ENCODE measurements at places on chromosomes 7 and 10.

- no peak for DNase-seq
These were observed 301.9 kb downstream of the LRMDA start for GRCh38 chr10:75733135-75733890.

- no peak for DNase-seq
These were observed 4.2 kb upstream of the NANOS1 start for GRCh38 chr10:119025336-119025735.

GRCh38 chr7:10237306-10237705 lies 736.4 kb upstream of the PHF14 start:
- no peak for DNase-seq

- no peak for DNase-seq
These were observed 22.5 kb upstream of the ZNF273 start for GRCh38 chr7:64880322-64881297.

DNA sequence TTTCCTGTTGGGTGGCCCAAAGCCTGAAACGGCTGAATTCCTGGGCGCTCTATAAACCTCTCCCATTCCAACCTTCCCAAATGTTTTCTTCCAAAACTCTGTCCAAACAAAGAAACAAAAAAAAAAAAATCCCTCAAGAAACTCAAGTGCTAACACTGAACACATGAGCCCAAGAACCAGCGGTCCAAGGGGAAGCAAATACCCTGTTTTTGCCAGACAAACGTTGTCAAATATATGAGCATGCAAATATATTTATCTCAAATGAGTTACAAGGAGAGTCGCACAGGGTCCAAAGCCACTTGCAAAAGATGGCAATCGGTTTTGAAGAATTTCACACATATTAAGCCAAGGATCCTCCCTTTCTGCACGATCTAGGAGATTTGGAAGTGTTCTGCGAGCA lies 23.3 kb upstream of the EMX2 start:
- DNase-seq: no peak

- no peak for DNase-seq
These were observed 15.6 kb downstream of the PDAP1 start for GRCh38 chr7:99392659-99393354.

DNA sequence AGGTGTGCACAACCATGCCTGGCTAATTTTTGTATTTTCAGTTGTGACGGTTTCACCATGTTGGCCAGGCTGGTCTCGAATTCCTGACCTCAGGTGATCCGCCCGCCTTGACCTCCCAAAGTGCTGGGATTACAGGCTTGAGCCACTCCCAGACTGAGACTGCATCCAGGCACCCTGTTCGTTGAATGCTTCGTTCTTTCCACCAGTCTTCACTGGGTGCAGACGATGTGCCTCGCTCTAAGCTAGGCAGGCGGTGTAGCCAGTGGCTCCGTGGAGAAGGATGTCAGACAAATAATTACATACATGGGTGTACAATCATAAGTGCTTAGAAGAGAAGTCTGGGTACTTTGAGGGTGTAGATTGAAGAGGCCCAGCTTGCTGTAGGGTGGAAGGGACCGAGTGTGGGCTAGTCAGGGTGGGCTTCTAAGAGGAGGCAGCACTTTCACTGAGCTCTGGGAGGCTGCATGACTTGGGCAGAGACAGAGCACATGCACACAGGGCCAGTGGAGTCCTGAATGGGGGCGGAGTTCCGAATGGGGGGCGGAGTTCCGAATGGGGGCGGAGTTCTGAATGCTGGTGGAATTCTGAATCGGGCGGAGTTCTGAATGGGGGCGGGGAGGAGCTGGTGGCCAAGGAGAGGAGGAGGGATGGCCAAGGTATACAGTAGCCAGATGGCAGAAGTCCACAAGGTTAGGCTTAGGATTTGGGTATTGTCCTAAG lies 74.3 kb downstream of the COL26A1 start:
- no peak for DNase-seq

- no peak for DNase-seq
These were observed 718.8 kb downstream of the MAGI2 start for GRCh38 chr7:78734626-78735025.

DNA sequence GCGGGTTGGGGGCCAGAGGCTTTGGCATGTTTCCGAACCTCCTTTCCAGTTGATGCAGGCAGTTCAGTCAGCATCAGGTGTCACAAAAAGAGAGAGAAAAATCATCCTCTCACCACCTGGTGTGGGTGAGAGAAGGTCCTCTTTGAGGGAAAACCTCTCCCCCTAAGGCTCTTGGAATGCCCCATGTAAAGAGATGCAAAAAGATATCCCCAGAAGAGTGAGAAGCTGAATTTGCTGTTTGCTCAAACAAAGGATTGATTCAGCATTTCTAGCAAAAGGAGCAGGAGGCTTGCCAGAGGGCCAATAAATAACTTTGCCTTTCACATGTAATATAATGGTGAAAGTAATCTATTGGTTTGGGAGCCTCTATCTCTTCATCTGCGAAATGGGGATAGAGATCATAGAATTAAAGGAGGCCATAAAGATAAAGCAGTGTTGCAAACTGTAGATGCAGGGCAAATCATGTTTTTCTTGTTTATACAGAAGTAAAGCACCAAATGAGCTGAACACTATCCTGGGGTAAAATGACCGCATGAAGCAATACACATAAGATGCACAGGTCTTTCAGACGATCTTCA lies 425.9 kb downstream of the LRMDA start:
- no peak for DNase-seq

- DNase-seq: peak; percentile 18
These were observed 212.2 kb downstream of the FAM107B start for GRCh38 chr10:14562218-14563075.

- no peak for DNase-seq
These were observed 281.1 kb downstream of the CCDC3 start for GRCh38 chr10:12720217-12720981.

DNA sequence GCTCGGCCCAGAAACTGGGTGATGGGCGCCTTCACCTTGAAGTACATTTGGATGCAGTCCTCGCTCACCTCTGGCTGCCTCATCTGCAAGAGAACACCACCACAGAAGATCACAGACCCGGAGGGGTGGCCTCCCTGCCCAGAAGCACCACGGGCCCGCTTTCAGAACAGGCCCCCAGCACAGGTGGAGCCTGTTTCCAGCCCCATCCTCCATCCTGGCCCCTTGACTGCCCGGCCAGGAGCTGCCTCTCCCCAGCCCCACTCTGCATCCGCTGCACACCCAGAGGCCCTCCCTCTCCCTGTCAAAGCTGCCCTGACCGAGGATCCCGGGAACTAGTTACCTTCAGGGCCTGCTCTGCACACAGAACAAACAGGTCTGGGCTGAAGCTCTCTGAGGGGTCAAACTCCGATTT lies 724 bp downstream of the CFAP46 start:
- DNase-seq: no peak

- DNase-seq: peak; percentile 69
These were observed 22.4 kb upstream of the LRRC17 start for GRCh38 chr7:102890292-102890970.

- peak; percentile 33 for DNase-seq
These were observed 4.7 kb upstream of the ZYX start for GRCh38 chr7:143376396-143376795.

GRCh38 chr7:4218481-4218880 lies 463.6 kb upstream of the FOXK1 start:
- no peak for DNase-seq

All from GF-D8 (cell line).